ENCODE measurements at places on chromosomes 12 and 14. TPM values are rescaled to one million over a fixed set of nuclear protein-coding genes. Genes with fewer than 3 reads are reported as not detected.

Gene CIDEB
- 0.18 TPM for total RNA-seq

Gene SLC17A8
- total RNA-seq = not detected

Gene SLC25A21
- total RNA-seq = 0.18 TPM

Gene TEX22
- not detected for total RNA-seq

Gene ADGRD1
- 5.1 TPM for total RNA-seq

Gene KLHL33
- total RNA-seq = 0.49 TPM

Gene ARHGEF40
- total RNA-seq = 38.1 TPM

Gene SYCP3
- total RNA-seq = not detected

Gene CLEC4C
- total RNA-seq = not detected

Gene ARL6IP4
- total RNA-seq = 194 TPM

Gene HOXC13
- not detected for total RNA-seq
